ENCODE measurements at places on chromosomes 1 and 21.
A peak's percentile ranks its signal among the peaks of the same experiment; 100 is the strongest.

DNA sequence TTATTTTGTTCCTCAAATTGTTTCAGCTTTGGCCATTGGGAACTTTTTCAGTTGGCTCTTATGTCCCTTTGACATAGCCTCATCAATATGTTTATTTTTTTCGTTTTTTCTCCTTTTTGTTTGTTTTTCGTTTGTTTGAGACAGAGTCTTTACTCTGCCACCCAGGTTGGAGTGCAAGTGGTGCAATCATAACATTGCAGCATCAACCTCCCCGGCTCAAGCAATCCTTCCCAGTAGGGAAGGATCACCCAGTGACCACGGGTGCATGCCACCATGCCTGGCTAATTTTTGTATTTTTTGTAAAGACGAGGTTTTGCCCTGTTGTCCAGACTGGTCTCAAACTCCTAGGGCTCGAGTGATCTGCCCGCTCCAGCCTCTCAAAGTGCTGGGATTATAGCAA lies 8.1 kb downstream of the POLR3GL start:
- no peak for DNase-seq

GRCh38 chr1:201849372-201850052 lies 20.6 kb downstream of the IPO9 start:
- no peak for DNase-seq

GRCh38 chr1:21523297-21523813 lies 14.1 kb downstream of the ALPL start:
- no peak for DNase-seq

DNA sequence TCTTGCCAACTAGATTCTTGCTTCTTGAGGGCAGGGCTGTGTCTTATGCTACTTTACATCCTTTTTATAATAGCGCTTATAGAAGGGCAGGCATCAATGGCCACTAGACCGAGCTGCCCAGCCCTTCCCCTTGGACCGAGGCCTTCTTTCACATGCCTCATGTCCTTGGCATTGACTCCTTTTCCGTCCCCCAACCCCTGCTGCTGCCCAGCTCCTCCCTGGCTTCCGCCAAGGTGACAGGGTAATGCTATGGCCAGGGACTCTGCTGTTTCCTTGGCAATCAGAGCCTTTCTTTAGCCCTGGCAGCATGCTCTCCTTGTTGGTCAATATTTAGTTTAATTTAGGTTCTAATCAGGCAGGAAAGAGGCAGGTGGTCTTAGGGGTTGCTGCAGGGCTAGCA lies 48.2 kb downstream of the DDX20 start:
- DNase-seq = no peak

DNA sequence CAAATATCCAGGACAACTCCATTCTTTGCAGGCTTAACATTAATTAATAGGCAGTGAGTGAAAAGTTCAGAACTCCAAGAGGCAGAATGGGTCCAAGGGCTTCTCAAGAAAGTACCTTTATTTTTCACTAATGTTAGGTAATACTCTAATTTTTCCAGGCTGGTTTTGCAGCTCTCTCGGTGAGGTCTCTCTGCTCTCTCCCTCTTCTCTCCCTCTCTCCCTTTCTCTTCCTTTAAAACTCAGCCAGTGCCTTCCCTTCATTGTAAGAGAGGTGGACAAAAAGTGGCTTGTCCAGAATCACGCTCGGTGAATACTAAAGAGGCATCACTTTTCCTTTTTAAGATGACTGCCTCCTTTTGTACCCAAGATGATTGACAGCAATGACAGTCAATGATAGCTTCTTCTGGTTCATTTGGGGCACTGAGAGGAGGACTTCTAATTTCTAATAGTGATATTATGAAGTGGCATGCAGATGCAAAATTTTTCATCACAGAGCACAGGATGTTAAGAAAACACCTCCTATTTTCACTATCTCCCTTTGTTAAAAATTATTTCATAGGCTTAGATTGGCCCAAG lies 1.3 kb upstream of the CHI3L1 start:
- DNase-seq = no peak

DNA sequence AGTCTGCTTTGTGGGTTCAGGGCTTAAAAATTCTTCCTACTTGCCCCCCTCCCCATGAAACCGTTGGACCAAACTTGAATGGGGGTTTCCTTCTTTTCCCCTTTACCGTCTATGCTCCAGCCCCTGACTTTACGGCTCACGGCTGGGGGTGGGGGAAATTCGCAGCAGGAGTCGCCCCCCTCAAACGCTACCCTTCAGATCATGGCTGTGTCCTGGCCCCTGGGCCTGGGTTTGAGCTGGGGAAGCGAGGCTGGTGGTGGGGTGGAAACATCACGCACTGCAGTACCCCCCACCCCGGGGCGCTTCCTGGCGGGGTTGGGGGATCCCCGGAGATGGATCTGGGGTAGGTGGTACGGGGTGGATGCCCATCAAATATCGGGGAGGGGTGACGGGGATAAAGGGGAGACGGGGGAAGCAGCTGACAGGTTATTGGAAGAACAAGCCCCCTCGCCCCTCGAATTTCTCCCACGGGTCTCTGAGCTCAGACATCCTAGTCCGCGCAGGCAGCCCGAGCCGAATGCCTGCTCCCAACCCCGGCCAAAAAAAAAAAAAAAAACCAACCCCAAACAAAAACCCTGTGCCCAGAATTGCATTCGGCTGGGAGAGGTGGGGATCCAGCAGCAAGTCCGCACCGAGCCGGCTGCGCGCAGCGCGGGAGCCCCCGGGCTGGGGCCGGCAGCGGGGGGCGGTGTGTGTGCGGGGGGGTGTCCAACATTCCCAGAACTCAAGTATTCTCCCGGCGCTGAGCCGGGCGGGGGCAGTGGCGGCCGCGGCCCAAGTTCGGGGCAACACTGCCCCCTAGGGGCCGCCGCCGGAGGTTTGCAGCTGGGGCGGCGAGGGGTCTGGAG lies 59.0 kb upstream of the ACOT11 start:
- peak; percentile 76 for DNase-seq

- no peak for DNase-seq
Observed at GRCh38 chr21:16879479-16879878, 633.4 kb upstream of the CXADR start.

DNA sequence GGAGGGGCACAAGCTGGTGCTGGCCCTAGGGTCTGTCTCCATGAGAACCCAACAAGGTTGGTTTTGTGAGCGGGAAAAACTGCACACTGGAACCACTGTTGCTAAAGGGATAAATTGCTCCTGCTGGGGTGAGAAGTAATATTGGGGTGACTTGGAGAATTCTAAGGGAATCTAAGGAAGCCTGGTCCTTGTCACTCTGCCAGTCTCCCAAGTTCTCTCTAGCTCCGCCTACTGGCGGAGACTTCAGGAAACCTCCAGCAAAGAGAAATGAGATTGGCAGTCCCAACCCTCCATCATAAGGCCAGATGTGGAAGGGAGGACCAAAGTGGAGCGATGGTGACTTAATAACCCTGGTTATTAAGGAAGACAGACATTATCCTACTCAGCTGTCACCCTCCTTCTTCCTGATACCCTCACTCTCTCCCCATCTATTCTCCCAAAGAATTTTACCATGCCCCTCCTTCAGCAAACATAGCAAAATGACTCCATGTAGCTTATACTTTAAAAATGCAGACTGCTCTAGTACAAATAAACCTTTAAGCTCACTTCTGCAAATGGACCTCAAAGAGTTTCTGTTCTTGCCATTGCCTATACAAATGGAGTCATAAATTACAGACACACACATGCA lies 2.7 kb downstream of the LCE1F start:
- no peak for DNase-seq

DNA sequence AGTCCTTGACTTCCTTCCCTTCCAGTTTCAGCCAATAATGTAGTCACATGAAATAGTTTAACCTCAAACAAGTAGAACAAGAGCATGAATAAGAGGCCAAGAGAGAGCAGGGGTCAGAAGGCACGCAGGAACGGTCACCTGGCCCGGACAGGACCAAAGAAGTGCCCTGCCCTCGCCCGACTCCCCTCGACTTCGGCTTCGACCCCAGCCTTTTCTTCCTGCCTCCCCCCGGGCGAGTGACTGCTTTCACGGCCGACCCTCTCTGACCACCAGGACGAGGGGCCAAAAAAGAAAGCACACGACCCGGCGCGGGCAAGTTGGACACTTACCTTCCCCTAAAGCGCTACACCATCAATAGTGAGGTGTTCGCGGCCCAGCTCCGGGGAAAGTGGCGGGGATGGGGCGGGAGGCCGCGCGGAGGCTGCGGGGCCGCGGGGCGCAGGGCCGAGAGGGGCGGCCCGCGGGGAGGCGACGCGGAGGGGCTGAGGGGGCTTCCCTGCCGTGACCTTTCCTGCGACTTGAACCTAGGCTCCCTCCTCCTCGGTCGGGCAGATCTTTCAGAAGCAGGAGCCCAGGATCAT lies 519 bp downstream of the RERE start:
- peak; percentile 29 for DNase-seq

DNA sequence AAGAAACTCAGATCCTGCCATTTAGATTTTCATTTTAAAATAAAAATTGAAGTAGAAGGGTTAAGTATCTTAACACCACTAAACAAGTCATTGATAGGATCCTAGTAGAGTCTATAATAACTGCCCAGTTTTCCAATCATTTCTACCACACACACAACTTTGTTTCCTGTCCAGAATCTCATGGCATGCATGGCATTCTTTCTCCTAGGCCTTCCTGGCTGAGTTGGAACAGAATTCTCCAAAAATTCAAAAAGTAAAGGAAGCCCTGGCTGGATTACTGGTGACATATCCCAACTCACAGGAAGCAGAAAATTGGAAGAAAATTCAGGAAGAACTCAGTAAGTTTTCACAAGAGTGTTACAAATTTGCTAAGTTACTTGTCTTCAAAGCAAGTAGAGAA lies 111.4 kb upstream of the BMP8A start:
- DNase-seq = no peak

- DNase-seq = peak; percentile 73
Observed at GRCh38 chr1:207828485-207829158, 76.8 kb downstream of the CD46 start.

- DNase-seq = no peak
Observed at GRCh38 chr1:85454214-85454613, 10.7 kb downstream of the DDAH1 start.

- no peak for DNase-seq
Observed at GRCh38 chr1:62245201-62245600, 50.6 kb downstream of the L1TD1 start.

- DNase-seq = no peak
Observed at GRCh38 chr1:221397606-221398005, 344.3 kb downstream of the DUSP10 start.

- DNase-seq = no peak
Observed at GRCh38 chr1:6580119-6580592, 362 bp downstream of the ZBTB48 start.

DNA sequence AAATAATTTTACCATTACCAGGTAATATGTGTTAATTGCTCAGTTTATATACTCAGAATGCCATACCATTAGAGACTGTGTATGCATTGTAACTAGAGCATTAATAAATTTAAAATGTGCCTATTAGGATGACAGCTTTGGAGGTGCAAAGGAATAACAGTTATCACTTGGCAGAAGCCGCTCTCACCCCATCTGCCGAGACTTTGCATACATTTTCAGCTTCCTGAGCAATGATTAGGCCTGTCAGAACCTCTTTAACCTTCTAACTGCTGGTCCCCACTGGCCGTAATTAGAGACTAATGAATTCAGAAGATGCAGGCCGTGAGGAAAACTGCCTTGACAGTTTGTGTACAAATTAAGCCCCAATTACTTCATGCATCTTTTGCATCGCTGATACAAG lies 158.0 kb upstream of the PROX1 start:
- no peak for DNase-seq

DNA sequence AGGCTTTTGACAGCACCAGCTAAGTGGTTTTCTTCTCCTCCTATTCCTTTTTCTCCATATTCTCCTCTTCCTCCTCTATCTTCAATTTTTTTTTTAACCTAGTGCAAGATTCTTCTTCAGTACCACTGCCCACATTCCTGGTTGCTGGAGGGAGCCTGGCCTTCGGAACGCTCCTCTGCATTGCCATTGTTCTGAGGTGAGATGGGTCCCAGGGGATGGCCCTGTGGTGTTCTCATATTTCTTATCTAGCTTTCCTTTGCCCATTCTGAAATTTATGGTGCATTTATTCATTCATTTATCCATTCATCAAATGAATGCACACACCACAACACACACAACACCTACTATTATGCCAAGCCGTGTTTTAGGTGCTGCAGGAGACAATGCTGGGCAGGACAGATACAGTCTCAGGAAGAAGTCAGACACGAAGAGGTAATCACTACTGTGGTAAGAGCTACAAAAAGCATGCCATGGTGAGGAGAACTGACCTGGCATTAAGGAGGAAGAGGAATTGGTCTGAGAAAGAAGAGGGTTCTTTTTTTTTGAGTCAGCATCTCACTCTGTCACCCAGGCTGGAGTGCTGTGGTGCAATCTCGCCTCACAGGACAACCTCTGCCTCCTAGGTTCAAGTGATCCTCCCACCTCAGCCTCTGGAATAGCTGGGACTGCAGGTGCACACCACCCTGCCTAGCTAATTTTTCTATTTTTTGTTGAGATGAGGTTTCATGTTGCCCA lies 47.5 kb upstream of the TDRD10 start:
- DNase-seq = no peak

DNA sequence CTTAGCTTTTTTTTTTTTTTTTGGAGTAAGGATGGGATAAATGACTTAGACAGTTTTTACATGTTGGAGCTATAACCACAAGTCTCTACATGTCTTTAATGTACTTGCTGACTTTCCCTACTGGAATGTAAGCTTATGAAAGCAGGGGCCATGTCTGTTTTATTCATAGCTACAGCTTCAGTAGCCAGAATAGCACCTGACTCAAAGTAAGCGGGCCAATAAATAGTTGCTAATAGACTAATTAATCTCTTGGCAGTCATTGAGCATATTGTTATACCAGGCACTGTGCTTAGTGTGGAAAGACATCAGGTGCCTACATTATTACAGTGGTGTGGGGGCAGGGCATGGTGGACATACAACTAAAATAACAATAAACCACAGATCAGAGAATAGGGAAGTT lies 84.4 kb upstream of the HOOK1 start:
- no peak for DNase-seq

DNA sequence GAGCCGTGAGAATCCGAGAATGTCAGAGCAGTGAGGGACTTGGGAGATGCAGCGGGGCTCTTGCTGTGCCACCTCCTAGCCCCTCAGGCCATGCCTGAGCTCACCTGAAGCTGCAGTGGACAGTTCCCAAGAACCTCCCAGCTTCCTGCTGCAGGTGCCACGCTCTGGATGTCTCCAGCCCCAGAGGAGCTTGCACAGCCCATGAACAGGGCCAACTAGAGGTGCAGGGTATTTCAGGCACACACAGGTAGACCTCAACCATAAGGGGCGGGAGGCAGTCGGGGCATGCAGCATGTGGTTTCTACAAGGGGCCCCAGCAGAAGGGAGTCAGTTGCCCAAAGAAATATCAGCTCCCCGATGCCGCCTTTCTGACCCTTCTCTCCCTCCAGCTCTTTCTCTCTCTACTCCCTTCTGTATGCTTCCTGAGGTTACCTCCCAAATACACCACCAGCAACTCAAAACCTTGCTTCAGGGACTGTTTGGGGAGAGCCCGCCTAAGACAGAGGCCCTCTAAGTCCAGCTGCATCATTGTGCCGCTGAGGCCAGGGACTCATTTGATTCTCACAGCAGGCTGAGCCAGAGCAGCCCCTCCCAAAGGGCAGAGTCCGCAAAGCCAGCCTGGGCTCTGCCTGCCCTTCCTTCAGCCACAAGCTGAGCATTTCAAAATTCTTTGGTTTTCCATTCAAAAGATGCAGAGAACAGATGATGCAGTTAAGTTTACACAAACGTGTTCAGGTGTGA lies 209.8 kb downstream of the MATN1 start:
- DNase-seq = peak; percentile 11
